ENCODE measurements at places on chromosomes 3 and 15. TPM values are rescaled to one million over a fixed set of nuclear protein-coding genes. Genes with fewer than 3 reads are reported as not detected.

GRCh38 chr3:164351131-164351530 lies 727.2 kb downstream of the SI start:
- no peak for DNase-seq

DNA sequence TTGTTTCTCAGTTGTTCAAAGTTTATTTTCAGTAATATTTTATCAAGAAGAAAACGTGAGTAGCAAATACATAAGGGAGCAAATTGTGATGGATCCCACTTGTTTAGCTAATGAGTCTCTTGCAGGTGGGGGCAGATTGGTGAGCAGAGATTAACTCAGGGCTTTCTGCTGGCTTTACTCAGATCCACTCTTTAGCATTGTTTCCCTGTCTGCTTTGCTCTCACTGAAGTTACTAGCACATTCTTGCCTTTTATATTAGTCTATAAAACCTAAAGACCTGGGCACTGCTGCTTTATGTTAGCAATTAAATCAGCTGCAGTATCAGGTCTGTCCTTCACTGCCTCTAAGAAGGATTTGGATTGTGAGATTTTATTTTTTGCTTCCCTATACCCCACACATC lies 71.5 kb downstream of the STAC start:
- no peak for DNase-seq

DNA sequence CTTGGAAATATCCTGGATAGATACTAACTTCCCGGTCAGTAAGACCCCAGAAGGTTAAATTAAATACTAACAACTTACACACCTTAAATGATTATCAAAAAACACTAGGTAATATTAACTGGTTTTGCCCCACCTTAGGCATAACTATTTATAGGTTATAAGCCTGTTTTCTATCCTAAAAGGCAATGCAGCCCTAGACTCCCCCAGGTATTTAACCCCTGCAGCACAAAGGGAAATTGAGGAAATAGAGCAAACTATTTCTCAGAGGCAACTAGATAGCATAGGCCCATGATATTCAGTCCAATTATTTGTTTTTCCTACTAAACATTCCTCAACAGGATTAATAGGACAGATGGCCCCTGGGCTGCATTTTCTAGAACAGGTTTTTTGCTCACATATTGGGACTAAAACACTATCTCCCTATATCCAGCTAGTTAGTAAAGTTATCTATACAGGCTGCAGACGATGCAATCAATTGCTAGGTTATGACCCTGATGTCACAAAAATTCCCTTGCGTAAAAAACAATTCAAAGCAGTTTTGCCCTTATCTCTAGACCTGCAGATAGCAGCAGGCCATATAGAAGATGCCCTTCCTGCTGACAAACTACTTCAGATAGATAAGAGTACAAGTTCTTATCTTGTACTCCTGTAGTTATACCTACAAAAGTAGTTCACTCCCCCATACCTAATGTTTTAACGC lies 221.3 kb downstream of the DTWD1 start:
- DNase-seq: no peak

- no peak for DNase-seq
Measured at GRCh38 chr3:80391573-80391972, 623.8 kb upstream of the ROBO1 start.

DNA sequence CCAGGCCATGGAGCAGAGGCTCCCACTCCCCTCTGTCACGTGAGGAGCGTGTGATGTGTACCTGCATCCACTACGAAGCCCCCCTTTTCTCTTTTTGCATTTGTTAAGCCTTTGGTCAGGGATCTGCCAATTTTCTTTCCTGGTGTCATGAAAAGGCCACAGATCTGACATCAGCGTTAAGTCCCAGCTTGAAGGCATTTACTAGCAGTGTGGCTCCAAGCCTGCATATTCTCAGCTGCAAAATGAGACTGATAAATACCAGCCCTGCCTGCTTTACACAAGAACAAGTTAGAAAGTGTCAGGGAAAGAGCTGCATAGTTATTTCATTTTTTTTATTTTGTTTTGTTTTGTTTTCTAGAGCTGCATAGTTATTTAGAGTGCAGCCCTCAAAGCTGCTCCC lies 2.3 kb upstream of the ANKRD63 start:
- no peak for DNase-seq

DNA sequence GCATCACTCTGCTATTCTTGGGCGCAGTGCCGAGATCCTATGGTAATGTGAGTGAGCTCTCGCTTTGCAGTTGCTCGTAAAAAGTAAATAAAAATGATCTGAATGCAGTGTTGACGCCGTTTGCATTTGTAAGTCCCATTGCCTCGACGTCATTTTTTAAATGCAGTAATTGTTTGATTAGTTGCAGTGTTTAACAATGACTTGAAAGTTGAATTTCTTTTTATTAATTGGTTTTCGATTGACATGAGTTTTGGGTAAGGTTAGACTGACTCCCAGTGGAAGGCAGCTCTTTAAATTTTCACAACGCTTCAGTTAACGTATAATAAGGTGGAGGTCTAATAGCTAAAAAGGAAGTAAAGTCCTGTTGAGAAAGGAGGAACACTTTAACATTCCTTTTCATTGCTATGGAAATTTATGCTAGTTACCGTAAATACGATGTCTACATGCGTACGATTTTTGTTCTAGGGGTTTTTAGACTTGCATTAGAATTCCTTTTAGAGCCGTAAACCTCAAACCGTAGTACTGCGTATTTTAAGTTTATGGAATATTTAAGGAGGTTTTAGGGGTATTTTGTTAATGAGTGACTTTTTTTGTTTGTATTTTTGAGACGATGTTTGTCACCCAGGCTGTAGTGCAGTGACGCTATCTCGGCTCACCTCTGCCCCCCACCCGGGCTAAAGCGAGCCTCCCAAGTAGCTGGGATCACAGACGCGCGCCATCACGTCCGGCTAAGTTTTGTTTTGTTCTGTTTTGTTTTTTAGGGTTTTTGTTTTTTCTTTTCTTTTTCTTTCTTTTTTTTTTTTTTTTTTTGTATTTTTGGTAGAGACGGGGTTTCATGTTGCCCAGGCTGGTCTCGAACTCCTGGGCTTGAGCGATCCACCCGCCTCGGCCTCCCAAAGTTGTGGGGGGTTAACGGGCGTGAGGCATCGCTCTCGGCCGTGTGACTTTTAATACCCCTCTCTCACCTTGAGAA lies 1.4 kb downstream of the MORF4L1 start:
- DNase-seq: no peak

DNA sequence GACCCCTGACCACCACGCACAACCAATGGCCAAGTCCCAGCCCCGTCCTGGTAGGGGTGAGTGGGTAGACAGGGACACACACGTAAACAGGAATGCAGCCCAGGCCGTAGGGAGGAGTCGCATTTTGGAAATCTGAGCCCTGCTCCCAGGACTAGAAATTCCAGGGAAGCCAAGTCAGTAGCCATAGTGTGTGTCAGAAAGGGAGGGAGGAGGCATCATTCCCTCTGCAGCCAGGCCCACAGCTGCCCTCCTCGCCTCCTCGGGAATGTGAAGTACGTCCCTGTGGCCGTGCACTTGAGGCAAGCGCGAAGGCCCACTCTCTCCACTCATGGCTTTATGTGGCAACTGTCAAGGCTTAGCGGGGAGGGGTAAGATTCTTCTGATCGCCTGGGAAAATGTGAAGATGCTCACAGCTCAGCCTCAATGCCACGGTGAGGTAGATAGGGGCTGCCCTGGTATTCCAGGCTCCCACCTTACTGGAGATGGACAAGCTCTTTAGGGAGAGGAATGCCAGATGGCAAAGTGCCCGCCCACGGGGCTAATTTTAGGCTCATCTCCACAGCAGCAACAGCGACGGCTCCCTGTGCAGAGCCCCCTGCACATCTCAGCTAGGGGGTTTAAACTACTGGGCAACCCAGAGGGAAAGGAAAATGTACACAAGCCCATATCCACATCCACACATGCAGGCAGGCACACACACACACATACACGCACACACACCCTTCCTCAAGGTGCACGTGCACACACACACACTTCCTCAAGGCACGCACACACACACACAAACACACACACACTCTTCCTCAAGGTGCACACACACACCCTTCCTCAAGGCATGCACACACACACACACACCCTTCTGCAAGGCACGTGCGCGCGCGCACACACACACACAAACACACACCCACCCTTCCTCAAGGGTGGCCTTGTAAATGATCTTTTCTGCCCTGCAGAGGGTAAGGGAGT lies 65.5 kb downstream of the ADCY5 start:
- no peak for DNase-seq

GRCh38 chr3:119597548-119598288 lies at the start of gene PLA1A:
TSS of gene PLA1A (plus strand) at chr3:119597885. CDS start at chr3:119597914, 29 bp downstream.
- no peak for DNase-seq

DNA sequence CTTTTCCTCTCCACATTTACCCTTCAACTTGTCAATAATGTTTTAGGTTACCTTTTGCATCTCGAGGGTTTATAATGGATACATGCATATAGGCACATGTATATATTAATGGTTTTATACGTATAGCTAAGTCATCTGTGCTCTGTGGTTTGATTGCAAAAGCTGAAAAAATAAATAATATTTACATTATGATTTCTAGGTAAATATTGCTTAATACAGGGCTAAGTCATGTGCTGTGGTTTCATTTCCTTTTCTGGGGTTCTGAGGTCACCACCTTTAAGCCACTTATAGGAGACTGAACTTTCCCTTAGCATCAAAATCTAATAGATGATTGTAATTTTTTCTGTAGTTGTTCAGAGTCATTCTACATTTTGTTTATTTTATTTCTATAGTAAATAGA lies 33.1 kb downstream of the LPP start:
- no peak for DNase-seq

DNA sequence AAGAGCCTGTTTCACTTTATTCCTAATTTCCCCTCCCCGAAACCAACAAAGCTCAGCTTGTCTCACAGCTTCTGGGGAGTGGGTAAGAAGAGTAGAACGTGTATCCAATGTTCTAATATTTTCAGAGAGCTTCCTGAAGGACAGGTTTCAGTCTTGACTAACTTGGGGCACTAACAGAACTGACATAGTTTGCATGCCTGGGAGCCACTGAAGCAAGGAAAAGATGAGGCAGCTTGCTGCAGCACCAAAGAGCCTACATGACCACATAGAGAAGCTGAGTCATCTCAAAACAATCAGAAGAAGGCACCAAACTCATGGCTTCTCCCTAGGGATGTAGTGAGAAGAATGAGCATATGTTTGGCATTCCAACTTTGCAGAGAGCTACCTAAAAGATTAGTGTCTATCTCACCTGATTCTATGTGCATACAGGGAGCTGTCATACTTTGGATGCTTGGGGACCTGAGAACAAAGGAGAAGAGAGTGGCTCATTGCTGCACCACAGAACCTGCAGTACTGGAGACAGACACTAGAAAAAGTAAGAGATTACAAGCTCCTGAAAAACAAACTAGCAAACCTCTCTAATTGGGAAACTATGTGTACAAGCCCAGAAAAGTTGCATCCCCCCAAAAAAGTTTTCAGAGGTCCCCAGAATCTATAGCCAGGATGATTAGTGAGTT lies 86.9 kb downstream of the DCLK3 start:
- no peak for DNase-seq

- no peak for DNase-seq
Measured at GRCh38 chr15:64111679-64112050, 15.9 kb downstream of the SNX1 start.

- no peak for DNase-seq
Measured at GRCh38 chr15:71807125-71807629, 3.2 kb upstream of the NR2E3 start.

DNA sequence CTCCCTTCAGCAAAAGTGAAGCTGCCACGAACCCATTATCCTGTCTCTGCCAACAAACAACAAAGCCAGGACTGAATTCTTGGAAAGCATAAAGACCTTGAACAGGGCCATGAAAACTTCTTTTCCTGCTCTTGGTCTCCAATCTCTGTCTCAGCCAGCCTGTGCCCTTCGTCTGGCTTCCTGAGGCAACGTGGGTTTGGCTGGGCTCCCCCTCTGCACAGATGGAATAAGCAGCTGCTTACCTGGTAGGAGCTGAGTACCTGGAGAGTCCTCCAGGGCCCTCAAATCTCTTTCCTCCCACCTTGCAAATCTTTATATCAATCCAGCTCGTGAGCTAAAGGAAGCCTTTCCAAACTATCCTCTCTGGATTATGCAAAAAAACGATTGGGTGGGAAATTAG lies 97.6 kb upstream of the PSMD6 start:
- no peak for DNase-seq

- no peak for DNase-seq
Measured at GRCh38 chr3:25621087-25621486, 43.6 kb downstream of the TOP2B start.

GRCh38 chr15:32796856-32797255 lies 79.1 kb downstream of the GREM1 start:
- DNase-seq: no peak

- DNase-seq: peak; percentile 88
Measured at GRCh38 chr3:29280404-29281093, at the start of gene RBMS3. TSS of gene RBMS3 (plus strand) at chr3:29281071.

- no peak for DNase-seq
Measured at GRCh38 chr15:53038655-53038941, 248.5 kb upstream of the ONECUT1 start.

DNA sequence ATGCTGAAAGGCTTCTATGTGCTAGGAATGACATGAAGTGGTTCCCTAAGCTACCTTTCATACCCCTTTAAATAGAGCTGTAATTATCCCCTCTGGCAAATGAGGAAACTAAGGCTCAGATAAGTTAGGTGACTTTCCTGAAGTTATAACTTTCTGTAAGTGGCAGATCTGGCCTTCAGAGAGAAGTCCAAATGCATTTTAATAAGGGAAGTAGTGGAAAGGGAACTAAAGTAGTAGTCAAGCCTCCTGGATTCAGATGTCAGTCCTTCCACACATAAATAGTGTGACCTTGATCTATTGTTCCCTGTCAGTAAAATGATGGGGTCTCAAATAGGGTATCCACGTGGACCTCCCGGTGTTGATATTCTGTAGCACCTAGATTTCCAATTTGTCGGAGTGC lies 277.7 kb downstream of the EDEM1 start:
- no peak for DNase-seq

- no peak for DNase-seq
Measured at GRCh38 chr3:73046195-73046594, 15.3 kb upstream of the EBLN2 start.

- no peak for DNase-seq
Measured at GRCh38 chr15:58241872-58242271, 103.7 kb downstream of the AQP9 start.

- peak; percentile 36 for DNase-seq
Measured at GRCh38 chr3:38601956-38602550, 47.4 kb downstream of the SCN5A start.

ZMYND10 gene
- total RNA-seq: 1.1 TPM

HTR3E gene
- not detected for total RNA-seq

CLSTN2 gene
- total RNA-seq: 63.7 TPM

PLIN1 gene
- 0.44 TPM for total RNA-seq

GNB4 gene
- total RNA-seq: 77.6 TPM

CHRNA7 gene
- total RNA-seq: 1.5 TPM

SLC24A5 gene
- not detected for total RNA-seq

RARB gene
- 5.9 TPM for total RNA-seq

MED12L gene
- 2.4 TPM for total RNA-seq

SLC28A2 gene
- total RNA-seq: not detected

LRRC34 gene
- 2.2 TPM for total RNA-seq
